ENCODE measurements at places on chromosomes 5 and 9.

- DNase-seq = no peak
Measured at GRCh38 chr9:114349713-114350480, 20.2 kb downstream of the ORM2 start.

GRCh38 chr5:154520861-154521453 is 42.9 kb upstream of the HAND1 start:
- DNase-seq = no peak

GRCh38 chr5:72477176-72477575 is 30.0 kb downstream of the ZNF366 start:
- DNase-seq = no peak

- DNase-seq = no peak
Measured at GRCh38 chr9:96720435-96720834, 57.5 kb downstream of the ZNF510 start.
